ENCODE measurements at places on chromosomes 12 and 14. TPM values are rescaled to one million over a fixed set of nuclear protein-coding genes. Genes with fewer than 3 reads are reported as not detected.

MGST1 gene
- polyA plus RNA-seq = 33.8 TPM

SMOC1 gene
- 2.4 TPM for polyA plus RNA-seq

PAWR gene
- 91.1 TPM for polyA plus RNA-seq

CYP27B1 gene
- 1.2 TPM for polyA plus RNA-seq

CD163 gene
- 10.5 TPM for polyA plus RNA-seq

GON7 gene
- 24.1 TPM for polyA plus RNA-seq

DNA sequence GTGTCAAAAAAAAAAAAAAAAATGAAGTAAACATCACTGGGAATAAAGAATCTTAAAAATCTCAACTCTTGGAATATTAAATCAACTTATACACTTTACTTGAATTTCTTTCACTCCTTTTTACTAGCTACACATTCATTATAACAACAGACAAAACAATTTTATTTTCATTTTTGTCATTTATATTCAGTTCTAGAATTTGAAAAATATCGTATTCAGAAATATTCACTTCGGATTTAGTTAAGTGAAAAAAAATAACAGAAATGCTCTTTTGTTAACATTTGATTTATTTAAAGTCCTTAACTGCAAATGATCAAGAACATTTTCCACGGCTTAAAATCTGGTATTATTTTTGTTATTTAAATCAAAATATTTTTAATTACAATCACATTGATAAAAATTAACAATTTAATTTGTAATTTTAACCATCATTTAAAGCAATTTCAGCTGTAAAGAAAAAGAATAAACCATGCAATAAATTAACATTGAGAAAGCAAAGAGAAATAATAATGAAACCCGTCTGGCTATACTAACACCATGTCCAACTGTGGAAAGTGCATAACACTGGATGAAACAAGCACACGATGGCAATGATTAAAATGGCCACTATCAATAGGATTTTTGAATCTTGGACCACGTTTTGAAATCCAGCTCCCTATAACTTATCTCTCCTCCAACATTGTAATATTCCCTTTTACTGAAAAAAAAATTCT is 5.2 kb downstream of the FOXA1 start:
- no peak for DNase-seq

Measured in renal cortex interstitium (tissue), 15 donors.